T-helper 9 cell (primary cell): ENCODE measurements at places on chromosomes 13 and 19.

DNA sequence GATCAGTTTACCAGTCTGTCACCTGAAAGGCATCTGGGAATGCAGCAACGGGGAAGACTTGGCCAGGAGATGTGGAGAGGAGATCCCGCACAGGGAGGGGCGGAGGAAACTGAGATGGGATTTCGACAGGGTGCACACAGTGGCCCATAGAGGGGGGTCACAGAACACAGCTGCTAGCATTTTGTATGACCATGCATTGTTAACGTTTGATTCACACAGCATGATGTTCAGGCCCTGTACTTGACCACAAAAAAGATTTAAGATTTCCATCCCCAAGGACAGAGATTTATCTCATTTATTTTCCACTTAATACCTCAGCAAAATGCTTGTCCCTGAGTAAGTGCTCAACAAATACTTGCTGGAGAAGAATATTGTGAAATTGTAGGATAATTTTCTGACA lies 63.2 kb downstream of the RAB20 start:
- DNase-seq = no peak

- no peak for DNase-seq
Observed at GRCh38 chr19:17113127-17113785, 37.7 kb downstream of the MYO9B start.

DNA sequence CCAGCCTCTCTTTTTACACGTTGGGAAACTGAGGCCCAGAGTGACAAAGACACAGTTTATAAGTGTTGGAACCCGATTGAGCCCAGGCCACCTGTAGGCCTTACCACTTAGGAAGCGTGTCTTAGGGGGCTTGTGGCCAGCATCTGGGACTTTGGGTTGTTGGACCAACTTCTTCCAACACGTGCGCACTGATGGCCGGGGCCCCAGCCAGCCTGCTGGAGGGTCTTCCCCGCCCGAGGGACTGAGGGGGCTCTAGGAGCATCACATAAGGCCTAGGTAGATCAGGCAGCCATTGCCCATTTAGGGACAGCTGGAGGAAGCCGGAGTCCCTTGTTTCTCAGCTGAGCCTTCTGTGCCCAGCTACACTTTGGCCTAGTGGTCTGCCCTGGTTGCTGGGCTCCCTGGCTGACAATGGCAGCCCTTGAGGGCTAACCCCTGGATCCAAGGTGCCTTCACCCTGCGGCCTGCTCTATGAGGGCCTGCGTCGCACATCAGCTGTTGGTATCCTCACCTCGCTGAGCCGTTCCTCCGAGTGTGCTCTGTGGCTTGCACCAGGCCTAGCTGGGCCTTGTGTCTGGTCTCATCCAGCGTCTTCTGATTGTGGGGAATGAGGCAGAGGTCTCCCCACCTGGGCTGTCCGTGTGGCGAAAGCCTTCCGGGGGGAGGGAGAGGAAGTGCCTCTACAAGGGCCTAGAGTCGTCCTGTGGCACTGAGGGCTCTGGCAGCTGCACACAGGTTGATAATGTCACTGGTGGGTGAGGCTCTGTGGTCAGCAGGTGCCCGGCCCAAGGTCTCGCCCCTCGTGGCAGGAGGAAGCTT lies 1.2 kb downstream of the RAB11B start:
- DNase-seq = no peak

- DNase-seq = no peak
Observed at GRCh38 chr13:75376792-75377402, 105.1 kb downstream of the TBC1D4 start.

GRCh38 chr19:5466814-5467291 lies 11.6 kb downstream of the ZNRF4 start:
- no peak for DNase-seq

- DNase-seq = no peak
Observed at GRCh38 chr19:51727349-51727880, 3.6 kb upstream of the HAS1 start.

DNA sequence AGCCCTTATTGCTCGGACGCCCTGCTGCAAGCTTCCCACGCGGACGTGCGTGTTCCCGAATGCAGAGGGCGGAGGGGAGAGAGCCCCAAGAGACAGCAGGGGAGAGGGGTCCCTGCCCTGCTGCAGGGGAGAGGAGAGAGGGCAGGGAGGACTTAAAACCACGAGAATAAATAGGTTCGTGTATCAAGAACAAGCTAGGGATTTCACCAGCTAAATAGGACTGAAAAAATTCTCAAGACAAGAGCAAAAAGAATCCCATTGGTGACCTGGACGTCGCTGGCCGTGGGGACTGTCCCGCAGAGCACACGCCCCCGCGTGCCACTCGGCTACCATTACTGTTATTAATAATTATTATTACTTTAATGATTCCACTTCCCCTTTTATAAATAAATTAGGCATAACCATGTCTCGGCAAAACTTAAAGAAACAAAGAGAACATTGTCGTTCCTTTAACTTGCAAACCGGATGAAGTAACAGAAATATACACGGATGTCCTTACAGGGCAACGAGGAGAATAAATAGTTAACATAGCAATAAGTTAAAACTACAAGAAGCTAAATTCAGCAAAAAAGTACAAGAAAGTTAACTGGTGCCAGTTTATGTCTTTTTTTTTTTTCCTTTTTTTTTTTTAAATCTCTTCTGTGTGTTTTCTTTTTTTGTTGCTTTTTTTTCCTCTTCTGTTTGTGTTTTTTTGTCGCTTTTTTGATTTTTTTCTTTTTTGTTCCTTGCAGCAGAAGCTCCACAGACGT lies 16.6 kb downstream of the PRKCSH start:
- no peak for DNase-seq

DNA sequence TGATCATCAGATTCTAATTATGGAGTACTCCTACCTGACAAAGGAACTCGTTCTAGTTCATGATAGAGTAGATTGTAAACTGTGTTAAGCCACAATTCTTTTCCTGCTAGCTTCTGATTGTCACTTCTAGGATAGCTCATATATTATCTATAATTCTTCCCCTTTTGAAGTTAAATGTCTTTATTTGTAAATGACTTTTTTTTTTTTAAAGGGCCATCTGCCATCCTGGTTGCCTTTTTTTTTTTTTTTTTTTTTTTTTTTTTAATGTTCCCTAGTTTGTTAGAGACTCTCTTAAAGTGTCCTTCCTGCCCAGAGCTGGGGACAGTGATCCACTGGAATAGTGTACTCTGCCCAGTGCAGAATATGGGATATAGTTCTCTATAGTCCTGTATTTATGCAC lies 4.3 kb downstream of the CHAMP1 start:
- no peak for DNase-seq

DNA sequence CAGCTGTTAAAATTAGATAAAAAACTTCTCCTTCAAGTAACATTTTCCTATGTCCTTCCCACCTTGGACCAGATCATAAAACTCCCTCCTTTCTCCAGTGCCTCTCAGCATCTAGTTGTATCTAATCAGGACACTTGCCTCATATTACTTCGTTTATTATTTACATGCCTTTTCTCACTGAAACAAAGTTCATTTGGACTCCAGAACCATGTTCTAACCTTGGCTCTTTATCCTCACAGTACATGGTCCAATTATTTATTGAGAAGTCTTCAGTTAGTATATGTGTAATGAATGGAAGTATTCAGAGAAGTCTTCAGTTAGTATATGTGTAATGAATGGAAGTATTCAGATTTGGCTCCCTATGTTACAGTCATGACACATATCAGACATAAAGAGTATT lies 342.7 kb downstream of the OXGR1 start:
- no peak for DNase-seq

DNA sequence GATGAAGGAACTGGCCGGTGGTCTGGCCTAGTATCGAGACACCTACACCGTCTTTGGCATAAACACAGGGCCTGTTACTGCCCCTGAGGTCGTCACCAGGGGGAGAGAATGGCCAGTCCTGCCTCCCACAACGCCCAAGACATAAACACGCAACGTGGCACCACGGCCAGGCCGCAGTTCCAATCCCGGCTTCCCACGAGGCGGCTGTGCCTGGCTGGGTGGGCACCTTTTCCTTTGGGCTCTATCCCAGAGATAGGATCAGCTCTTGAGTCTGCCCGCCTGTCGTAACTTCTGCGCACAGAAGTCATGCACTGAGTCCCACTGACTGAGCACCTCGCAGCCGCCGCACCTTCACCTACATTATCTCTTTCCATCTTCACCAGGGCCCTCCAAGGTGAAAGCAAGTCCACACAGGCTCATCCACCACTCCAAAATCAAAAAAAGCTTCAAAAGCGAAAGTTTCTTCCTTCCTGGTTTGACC lies 1.1 kb downstream of the MIER2 start:
- DNase-seq = no peak

- no peak for DNase-seq
Observed at GRCh38 chr19:815775-816499, 5.8 kb downstream of the PLPPR3 start.

DNA sequence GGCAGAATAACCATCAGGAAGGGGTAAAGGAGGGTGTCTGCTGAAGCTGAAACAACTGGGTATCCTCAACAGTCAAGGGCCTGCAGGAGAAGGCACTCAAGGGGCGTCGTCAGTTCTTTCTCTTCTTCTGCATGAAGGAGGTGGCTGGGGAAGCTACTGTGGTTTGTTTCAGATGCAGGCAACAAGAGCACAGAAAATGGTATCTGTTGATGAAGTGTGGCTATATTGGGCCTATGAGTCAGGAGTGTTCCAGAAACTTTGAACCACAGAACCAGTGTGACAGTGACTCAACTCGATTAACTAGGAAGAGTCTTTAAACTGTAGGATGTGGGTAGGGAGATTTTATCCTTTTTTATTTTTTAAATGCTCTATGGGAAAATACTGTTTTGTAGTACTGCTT lies 686.3 kb downstream of the FGF9 start:
- no peak for DNase-seq

DNA sequence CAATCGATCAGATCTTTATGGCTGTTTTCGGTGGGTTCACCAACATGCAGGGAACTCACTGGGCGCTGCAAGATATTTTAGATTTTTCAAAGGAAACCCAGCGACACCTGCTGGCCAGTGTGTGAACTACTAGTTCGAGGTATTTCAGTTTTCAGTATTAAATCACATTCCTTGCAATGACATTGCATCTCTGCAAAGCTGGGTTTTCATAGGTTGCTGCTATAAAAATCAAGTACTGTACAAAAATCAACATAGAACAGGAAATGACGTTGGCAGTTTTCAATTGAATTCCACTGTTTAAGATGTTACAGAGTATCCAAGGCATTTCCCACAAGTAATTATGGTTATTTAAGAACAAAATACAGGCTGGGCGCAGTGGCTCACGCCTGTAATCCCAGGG lies 17.6 kb downstream of the LIG1 start:
- DNase-seq = peak; percentile 60

GRCh38 chr13:35768551-35768950 lies 292.1 kb upstream of the MAB21L1 start:
- DNase-seq = no peak

GRCh38 chr19:14472202-14472938 lies 2.8 kb downstream of the PTGER1 start:
- peak; percentile 91 for DNase-seq

- DNase-seq = peak; percentile 50
Observed at GRCh38 chr19:45645631-45646344, 6.6 kb upstream of the EML2 start.

GRCh38 chr13:40061466-40062450 lies 406.3 kb downstream of the COG6 start:
- no peak for DNase-seq

DNA sequence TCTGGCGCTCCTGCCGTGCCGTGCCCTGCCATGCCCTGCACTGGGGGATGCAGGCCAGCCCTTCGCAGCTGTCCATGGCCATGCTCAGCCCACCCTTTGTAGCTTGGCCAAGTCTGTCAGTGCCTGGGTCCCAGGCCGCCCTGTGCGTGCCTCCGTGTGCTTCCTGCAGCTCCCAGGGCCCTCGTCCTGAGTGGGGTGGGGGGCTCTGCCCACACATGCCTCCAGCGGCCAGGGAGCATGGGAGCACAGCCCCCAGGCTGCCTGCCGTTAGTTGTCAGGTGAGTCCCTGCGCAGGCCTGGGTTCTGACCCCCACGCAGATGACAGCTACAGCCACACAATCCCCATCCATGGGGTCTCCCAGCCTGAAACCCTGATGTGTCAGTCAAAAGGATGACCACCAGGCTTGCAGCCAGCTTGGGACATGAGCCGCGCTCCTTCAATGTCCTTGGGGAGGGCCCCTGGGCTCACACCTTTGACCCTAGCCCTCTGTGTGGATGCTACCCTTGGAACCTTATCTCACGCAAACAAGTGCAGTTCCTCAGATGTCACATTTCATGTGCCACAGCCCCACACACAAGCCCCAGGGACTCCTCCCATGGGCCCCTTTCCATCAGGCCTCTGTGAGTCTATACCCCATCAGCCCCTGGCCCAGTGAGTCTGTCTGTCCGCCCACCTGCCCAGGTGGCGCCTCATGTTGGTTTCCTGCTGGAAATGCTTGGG lies 24.5 kb downstream of the TMED1 start:
- DNase-seq = no peak

DNA sequence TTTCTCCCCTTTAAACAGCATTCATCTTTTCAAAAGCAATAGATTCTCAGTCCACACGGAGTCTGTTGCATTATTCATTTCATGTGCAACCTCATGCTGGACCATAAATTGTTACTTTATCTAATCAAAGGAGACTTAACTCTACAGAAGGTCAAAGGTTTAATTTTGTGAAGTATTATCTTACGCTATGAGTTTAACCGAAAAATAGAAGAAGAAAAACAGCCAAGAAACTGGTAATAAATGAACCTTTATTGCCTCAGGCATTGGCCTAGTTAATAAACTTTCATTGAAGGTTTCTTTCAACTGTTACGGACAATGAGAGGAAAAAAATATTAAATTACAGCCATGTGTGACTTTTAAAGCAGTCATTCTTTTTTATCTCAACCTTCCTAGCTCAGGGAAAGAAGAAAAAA lies 223.6 kb downstream of the DACH1 start:
- DNase-seq = no peak

- no peak for DNase-seq
Observed at GRCh38 chr19:33443638-33444561, 70.4 kb downstream of the CEBPG start.

GRCh38 chr19:41691268-41691970 lies 3.3 kb upstream of the CEACAM7 start:
- DNase-seq = peak; percentile 30

- no peak for DNase-seq
Observed at GRCh38 chr13:46345398-46345797, 41.7 kb downstream of the RUBCNL start.

- DNase-seq = no peak
Observed at GRCh38 chr13:48976576-48977285, 1.0 kb downstream of the FNDC3A start.

- DNase-seq = no peak
Observed at GRCh38 chr13:45859705-45860104, 8.2 kb upstream of the SIAH3 start.

- no peak for DNase-seq
Observed at GRCh38 chr13:105602956-105603670, 932.3 kb downstream of the EFNB2 start.

DNA sequence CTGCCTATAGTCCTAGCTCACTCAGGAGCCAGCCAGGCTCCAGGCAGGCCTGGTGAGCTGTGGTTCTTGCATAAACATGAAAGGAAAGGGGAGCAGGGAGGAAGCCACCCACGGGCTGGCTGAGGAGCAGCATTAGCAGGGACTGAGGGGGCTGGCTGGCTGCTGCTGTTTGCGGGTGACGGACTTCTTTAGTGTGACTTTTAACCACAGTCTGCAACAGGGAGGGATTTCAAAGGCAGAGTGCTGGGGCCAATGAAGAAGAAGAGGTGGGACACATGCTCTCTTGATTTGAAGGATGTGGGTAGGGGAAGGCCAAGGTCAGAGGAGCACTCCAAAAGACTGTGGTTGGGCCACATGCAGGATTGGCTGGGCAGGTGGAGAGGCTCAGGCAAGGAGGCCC lies 223.0 kb downstream of the DNAJC15 start:
- DNase-seq = no peak
